Stimulated activated CD8-positive, alpha-beta memory T cell treated with anti-CD3 and anti-CD28 coated beads, Interleukin-4, amount 100 ng/mL, for 1 hour (primary cell): ENCODE measurements at places on chromosomes 5 and 9.

DNA sequence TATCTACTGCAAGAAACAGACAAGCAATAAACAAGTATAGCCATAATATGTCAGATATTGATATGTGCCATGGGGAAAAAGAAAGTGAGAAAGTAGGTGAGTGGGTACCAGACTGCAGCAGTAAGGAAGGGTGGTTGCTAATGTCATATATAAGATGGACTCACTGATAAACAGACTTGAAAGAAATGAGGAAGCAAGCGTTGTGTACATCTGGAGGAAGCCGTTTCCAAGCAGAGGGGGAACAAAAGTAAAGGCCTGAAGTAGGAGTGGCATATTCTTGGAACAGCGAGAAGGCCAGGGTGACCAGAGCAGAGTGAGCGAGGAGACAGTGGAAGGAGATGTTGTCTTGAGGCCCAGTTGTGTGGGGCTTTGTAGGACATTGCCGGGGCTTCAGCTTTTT lies 142.2 kb upstream of the MAP3K1 start:
- no peak for DNase-seq

DNA sequence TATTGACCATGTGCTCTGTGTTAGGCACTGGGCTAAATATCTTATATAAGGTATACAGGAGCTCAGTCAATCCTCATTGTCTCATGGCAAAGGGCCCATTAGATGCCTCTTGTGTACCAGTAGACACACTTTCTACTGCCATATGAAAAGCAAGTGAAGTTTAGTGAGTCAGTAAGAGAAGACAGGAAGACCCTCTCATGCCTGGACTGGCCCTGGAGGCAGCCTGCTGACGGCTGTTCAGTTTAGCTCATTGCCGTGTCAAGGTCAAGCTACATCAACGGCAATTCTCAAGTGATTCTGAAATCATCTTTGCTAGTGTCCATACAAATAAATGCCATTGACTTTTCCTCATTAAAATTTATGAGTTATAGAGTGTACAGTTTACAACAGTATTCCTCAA lies 237.9 kb downstream of the IRX1 start:
- no peak for DNase-seq

GRCh38 chr9:94603259-94604160 lies 9.9 kb upstream of the FBP2 start:
- DNase-seq: peak; percentile 21

- no peak for DNase-seq
These were observed 12.5 kb downstream of the WDR70 start for GRCh38 chr5:37391591-37391990.

- DNase-seq: no peak
These were observed 304.3 kb downstream of the ARHGAP26 start for GRCh38 chr5:143074414-143074996.

GRCh38 chr9:740221-740620 lies 101.3 kb upstream of the DMRT1 start:
- DNase-seq: no peak

DNA sequence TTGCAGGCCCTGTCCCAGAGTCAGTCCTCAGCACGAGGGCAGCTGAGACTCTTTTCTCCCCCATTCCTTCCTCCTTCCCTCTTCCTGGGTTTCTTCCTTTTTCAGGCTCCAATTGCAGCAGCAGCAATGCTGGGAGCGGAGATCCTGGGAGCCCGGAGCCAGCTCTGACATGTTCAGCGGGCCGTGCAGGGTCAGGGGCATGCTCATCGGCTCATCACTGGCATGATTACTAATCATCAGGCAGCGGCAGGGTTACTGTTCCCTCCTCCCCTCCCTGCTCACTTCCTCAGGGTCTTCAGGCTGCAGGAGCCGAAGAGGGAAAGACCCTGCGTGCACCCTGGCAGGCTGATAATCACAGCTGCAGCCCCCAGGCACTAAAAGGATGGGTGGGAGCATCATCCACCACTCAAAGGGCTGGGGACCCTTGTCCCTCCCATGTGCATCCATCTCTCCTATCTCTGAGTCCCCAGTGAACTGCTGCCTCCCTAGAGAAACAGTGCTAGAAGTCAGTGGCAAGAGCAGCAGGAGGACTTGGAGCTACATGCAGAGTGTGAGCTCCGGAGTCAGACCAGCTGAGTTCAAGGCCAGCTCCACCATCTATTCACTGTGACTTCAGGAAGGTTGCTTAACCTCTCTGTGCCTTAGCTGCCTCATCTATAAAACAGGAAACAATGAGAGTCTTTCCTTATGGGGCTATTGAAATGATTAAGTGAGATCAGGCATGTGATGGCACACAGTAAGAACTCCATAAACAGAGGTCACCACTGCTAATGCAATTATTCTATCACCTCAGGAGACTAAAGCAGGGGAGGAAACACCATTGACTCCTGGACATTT lies 7.8 kb upstream of the KCNIP1 start:
- no peak for DNase-seq

DNA sequence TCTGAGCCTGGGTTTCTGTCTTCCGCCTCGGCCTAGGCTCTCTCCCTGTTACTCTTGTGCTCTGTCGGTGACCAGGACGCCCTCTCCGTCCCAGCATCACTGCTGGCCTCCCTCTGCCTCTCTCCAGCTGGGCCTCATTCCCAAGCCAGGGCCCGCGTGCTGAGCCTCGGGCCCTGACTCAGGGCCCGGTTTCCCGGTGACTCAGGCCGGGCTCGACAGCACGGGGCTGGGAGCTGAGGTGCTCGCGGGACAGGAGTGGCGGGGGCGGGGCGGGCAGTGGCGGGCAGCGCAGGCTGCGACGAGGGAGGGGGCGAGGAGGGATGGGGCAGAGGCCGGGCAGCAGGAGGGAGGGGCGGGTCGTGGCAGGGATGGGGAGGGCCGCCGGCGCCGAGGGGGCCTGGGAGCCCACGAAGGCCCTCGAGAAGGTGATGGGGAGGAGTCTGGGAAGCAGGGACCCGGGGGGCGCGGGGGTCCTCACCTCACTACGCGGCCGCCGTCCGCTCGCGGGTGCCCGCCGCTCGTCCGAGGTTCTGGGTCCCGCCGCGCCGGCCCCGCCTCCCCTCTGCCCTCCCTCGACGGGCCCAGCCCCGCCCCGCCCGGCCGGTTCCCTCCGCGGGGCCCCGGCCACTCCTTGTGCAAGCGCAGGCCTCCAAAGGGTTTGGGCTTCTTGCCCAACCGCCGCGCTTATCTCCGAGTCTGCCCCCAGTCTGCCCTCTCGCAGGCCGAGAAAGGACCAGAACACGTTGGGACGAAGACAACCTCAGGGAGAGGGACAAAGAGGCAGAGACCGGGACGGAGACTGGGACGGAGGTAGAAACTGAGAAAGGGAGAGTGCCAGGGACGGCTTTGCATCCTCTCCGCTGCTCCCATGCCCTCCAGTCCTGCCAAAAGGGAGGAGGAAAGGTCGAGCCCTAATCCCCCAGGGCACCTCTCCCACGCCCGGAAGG lies at the start of gene ARAP3:
TSS of gene ARAP3 (minus strand) at position 536 of the 947 bp plus-strand sequence. CDS start 1,744 bp downstream, outside the sequence.
- DNase-seq: no peak

DNA sequence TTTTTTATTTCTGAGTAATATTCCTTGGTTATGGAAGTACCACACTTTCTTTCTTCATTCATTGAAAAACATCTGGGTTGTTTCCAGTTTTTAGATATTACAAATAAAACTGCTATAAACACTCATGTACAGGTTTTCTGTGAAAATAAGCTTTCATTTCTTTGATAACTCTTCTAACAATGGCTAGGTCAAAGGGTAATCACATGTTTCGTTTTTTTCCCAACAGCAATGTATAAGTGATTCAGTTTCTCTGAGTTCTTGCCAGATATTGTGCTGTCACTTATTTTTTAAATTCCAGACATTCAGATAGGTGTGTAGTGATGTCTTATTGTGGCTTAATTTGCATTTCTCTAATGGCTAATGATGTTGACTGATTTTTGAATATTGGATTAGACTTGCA lies 16.7 kb upstream of the TNPO1 start:
- DNase-seq: no peak

DNA sequence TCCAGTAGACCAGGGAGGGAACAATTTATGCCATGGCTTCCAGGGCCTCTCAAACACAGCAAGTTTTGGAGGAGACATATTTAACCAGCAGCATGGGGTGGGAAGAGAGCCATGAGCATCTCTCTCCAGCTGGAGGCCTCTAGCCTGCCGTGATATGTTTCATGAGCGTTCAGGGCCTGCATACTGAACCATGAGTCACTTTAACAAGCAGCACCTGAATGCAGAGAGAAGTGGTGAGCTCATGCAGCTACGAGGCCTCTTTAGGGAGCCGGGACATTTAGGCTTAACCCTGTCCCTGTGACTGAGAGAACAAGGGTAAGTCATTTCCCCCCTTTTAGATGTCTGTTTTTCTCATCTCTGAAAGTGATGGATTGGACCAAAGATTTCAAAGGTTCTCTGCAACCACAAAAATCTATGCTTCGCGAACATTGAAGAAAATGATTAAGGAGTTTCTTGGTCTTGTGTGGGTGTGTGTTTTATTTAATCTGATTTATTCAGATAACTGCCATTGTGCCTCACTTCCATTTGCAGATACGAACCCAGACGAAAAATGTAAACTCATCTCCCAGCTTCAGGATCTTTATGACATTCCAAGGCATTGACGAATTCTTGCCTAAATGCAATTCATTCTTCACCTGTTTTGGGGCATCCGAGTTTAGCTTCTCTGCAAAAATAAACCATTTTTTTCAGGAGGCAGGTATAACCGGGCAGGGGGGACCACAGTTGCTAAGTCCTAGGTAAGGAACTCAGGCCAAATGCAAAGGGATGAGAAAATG lies 157.0 kb downstream of the GABBR2 start:
- DNase-seq: no peak

DNA sequence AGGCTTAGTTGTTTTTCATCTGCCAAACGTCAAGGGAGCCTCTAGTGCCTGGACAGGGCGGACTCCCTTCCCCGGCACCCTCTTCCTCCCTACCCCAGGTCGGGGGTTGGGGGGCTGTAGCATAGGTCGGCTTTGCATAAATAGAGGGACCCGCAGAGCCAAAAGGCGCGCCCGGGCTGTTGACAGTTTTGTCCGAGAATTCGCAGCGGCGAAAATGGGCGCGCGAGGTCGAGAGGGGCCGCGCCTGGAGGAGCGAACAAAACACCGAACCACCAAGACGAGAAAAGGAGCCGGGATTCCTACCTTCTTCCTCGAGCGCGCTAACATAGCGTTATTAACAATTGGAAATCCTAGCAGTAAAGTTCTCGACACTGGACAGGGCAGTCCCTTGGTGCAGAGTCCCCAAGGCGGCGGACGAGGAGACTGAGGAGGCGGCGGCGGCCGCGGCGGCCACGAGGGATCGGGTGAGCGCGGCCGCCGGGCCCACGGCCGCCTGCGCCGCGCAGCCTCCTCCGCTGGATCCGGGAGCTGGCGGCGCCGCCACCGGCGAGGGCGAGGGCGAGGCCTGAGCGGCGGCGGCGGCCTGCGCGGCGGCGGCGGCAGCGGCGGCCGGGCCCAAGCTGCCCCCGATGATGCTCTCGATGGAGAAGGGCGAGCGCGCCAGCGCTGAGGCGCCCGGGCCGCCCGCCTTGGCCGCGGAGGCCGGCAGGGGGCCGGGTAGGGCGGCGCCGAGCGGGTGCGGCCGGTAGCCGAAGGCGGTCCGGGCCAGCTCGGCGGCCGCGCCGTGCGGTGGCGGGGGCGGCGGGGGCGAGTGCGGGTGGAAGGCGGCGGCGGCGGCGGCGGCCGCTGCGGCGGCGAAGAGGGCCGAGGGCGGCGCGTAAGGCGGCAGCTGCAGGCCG lies 1.7 kb downstream of the FOXD1 start:
- no peak for DNase-seq

- no peak for DNase-seq
These were observed 467 bp upstream of the VLDLR start for GRCh38 chr9:2620919-2621721.

- DNase-seq: no peak
These were observed 589.2 kb upstream of the KLF4 start for GRCh38 chr9:108078811-108079210.

- no peak for DNase-seq
These were observed 125.1 kb downstream of the PDE4D start for GRCh38 chr5:59768152-59769040.

GRCh38 chr9:11966786-11967185 lies 726.4 kb upstream of the TYRP1 start:
- no peak for DNase-seq

DNA sequence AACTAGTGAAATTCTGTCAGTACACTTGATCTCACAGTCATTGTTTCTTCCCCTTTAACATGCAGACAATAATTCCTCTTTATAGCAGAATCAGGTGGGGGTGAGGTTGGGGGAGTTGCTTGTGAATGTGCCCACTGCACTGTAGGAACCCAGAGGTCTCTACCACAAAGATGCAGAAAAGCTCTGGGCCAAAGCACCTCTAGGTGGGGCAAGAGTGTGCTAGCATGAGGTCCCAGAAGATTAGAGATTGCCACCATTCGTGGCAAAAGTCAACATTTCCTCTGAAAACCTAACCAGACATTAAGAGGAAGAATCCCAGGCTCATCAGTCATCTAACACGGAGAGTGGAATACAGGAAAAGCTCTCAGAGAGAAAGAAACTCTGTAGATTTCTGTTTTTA lies 74.5 kb downstream of the PTCD2 start:
- no peak for DNase-seq

GRCh38 chr5:101284736-101285375 lies 381.8 kb upstream of the ST8SIA4 start:
- no peak for DNase-seq

- no peak for DNase-seq
These were observed 56.9 kb downstream of the PAM start for GRCh38 chr5:102811972-102812371.

DNA sequence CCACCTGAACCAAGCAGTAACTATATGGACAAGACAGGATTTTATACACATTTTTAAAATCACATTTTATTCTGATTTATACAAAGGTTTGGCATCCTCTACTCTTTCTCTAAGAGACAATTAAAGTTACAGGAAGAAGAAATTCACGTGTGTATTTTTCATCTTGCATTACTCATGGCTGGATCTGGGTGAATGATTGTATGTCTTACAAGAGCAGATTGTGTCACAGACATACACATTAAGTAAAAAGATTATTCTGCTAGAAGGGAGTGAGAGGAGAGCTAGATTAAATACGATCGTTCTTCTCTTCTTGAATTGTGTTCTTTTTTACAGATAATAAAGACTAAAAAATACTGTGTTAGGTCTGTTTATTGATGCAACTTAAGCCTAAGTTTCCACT lies 20.8 kb upstream of the CEP120 start:
- no peak for DNase-seq

DNA sequence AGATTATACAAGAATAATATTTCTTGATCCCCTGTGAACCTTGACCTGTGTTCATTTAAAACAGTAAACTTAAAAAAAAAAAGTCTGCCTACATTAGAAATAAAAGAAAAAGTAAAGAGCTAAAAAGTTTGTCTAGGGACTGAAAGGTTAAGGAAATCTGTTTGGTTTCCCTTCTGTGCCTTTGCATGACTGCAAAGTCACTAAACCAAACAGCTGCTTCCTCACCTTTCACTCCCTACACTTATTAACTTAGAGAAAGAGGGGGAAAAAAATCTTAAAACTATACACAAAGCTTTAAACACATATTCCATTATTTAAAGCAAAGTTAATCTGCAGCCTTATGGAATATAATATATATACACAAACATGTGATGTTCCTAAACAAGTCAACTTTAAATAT lies 65.1 kb downstream of the ZFR start:
- no peak for DNase-seq

GRCh38 chr9:138098116-138098907 lies 220.7 kb downstream of the CACNA1B start:
- DNase-seq: no peak
